ENCODE measurements at places on chromosomes 7 and 10.
A peak's percentile ranks its signal among the peaks of the same experiment; 100 is the strongest.

DNA sequence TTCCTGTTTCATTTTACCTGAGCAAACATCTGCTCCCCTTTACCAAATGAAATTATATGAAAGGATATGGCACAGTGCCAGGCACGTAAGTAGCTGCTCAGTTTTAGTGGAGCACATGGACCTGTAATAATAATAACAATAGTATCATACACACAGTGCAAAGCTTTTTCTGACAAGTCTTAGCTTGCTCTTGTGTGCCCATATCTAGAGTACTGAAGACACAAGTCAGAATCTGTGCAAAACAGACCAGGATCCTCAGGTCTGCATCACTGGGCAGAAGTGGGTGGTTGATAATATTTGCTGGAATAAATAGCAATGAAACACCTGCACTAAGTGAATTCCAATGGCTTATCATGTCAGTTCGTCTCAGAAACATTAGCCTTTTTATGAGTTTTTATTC lies 85.5 kb upstream of the DKK1 start:
- no peak for DNase-seq

DNA sequence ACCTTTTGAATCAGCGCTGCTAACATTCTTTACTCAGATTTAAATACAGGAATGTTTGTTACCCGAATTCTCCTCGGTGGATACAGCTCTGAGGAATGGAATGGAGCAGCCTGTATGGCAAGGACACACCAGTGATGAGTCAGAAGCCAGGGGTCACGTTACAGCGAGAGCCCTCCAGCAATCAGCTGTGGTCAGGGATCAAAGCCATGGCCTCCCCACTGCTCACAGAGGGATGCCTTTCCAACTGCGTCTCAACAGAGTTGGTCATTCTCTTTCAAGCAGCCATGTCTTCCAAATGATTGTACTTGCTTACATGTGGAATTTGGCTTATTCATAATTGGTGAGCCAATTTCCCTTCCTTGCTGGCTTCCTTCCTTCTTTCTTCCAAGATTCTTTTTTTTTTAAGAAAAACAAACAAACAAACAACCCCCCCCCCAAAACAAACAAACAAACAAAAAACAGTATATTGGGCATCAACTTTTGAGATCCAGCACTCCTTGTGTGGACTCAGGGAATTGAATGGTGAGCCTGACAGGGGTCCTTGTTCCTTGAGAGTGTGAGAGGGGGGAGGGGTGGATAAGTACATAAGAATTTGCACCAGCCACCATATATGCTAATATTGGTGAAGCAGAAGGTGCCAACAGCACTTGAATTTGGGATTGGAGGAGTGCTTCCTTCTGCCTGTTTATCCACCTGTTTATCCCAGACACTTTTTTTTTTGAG lies 100.2 kb downstream of the ATXN7L1 start:
- DNase-seq, result no peak

- no peak for DNase-seq
Observed at GRCh38 chr7:113698556-113699220, 220.1 kb downstream of the PPP1R3A start.

- DNase-seq, result no peak
Observed at GRCh38 chr7:75575488-75576121, 83.5 kb downstream of the SPDYE5 start.

DNA sequence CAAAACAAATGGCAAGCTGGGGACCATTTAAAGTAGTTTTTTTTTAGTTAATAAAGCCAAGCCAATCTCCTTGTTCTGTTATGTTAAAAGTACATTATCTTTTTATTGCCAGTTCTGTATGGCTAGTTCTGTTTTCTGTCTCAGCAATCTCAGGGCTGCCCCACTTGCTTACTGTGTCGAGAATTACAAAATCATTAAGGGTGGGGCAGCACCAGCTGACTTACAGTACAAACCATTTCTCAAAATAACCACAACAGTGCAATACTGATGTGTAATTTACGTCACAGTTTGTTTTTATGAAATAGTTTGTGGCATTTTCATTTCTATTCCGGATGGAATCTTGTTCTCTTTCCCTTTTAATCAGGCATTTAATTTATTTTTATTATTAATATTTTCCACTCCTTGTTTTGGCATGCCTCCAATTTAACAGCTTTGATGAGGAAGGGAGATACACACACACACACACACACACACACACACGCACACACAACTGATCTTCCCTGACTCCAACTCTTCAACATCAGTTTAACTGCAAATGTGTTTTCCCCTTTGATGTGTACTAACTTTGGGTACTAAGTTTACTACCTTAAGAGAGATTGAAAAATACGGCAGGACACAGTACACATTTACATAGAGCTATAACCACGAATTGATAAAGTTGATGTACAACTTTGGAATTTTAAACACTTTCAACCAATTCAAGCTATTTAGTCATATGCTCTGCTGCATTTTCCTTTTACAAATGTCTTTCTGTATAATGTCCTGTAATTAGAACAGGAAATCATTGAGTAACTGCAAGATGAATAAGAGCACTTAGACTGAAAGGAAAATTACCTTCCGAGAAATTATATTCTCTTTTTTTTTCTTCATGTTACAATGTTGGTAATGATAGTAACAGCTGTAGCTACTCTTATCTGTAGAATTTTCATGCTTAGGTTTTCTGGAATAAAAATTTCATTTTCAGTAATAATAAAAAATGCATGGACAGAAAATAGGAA lies 91.5 kb downstream of the ARID5B start:
- no peak for DNase-seq

GRCh38 chr10:106929291-106929895 lies 235.1 kb downstream of the SORCS1 start:
- no peak for DNase-seq

GRCh38 chr7:142188846-142189245 lies 69.0 kb downstream of the PRSS58 start:
- DNase-seq, result no peak

GRCh38 chr7:107993891-107994291 lies 9.1 kb downstream of the LAMB1 start:
- DNase-seq, result no peak

- peak; percentile 58 for DNase-seq
Observed at GRCh38 chr10:6108631-6109443, 20.0 kb downstream of the RBM17 start.
